ENCODE measurements at places on chromosomes 7 and 10.

GRCh38 chr7:21338728-21339164 is 89.1 kb upstream of the SP4 start:
- DNase-seq: peak; percentile 0

DNA sequence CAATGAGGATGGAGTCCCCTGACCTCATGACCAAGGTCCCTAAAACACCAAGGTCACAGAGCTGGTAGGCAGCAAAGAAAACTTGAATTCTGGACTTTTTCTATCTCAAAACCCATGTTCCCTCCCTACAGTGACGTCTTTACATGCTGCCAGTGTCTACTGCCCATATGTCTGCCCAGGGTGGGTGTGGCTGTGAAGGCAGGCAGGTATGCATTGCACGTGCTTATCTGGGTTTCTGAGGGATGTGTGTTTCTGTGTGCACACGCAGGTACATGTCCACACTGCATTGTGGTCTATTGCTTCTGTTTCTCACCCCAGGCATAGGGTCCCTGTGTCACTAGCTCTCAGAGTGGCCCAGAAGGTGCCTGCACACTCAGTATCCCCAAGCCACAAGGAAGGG is 13.5 kb downstream of the ATP6V1F start:
- no peak for DNase-seq

GRCh38 chr10:11178606-11179515 is 161.2 kb downstream of the CELF2 start:
- DNase-seq: peak; percentile 65

GRCh38 chr7:30019960-30020359 is 6.5 kb downstream of the FKBP14 start:
- DNase-seq: no peak

DNA sequence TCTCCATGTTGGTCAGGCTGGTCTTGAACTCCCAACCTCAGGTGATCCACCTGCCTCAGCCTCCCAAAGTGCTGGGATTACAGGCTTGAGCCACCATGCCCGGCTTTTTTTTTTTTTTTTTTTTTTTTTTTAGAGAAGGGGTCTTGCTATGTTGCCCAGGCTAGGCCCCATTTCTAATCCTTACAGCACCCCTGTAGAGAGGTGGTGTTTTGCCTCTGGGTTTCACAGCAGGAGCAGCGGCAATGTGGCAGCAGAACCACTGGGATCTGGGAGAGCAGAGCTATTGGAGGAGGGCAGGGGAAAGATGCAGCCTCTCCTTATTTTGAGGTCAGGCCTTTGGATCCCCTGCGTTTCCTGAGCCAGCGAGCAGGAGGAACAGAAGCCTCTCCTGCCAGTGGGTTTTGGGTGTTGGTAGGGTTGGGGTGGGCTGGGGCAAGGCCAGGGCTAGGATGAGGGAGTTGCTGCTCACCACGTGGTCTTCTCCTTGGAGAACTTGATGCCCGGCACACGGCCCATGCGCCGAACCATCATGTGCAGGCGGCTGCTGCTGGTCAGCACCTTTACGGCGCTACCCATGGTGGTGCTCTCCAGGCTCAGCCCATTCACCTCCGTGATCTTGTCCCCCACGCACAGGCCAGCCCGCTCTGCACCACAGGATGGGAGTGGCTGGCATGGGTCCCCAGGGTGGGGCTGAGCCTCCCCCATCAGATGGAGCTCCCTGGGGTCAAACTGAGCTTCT is 7.8 kb downstream of the PDZD7 start:
- no peak for DNase-seq

- no peak for DNase-seq
Measured at GRCh38 chr10:113982769-113983168, 60.9 kb upstream of the ADRB1 start.

DNA sequence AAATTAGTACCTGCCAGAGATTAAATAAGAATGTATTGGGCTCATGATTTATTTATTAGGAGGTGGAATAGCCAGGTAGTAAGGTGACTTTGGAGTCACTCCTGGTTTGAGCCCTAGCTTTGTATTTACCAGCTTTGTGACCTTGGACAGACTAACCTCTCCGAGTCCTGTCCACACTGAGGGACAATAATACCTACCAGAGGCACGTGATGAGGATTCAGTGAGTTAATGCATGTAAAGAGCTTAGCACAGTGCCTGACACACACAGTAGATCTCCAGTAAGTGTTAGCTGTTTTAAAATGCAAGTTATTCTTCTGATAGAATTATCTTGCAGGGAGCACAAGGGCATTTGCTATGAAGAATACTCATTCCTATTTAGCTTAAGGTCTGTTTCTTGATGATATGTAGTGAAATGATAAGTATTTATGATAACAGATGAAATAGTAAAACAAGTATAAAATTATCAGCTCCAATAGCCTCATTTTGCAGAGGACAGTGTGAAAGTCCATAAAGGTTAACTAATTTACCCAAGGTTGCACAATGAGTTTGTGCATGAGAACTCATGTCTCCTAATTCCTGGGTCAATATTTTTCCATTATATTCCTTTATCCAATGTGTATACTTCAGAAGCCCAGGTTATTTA is 36.4 kb downstream of the RABGEF1 start:
- DNase-seq: no peak

- no peak for DNase-seq
Measured at GRCh38 chr10:80188713-80189112, 16.6 kb downstream of the ANXA11 start.

- no peak for DNase-seq
Measured at GRCh38 chr10:30911303-30911863, 120.3 kb downstream of the ZNF438 start.

- no peak for DNase-seq
Measured at GRCh38 chr10:66538371-66538770, 387.5 kb upstream of the LRRTM3 start.

- no peak for DNase-seq
Measured at GRCh38 chr7:51255036-51255435, 61.6 kb downstream of the COBL start.

DNA sequence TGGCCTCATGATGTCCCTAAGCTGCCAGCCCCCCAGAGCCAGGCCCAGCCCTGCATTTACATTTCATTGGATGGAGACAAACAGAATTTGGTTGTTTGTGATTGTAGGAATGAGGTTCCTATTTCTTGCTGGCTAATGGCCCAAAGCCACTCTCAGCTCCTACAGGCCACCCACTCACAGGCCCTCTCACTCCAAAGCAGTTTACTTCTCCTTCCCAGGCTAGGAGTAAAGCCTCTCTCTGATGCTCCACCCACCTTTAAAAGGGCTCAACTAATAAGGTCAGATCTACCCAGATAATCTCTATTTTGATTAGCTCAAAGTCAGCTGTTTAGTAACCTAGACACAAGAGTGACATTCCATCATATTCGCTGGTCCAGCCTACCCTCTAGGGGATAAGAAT is 11.2 kb upstream of the CUZD1 start:
- DNase-seq: no peak

DNA sequence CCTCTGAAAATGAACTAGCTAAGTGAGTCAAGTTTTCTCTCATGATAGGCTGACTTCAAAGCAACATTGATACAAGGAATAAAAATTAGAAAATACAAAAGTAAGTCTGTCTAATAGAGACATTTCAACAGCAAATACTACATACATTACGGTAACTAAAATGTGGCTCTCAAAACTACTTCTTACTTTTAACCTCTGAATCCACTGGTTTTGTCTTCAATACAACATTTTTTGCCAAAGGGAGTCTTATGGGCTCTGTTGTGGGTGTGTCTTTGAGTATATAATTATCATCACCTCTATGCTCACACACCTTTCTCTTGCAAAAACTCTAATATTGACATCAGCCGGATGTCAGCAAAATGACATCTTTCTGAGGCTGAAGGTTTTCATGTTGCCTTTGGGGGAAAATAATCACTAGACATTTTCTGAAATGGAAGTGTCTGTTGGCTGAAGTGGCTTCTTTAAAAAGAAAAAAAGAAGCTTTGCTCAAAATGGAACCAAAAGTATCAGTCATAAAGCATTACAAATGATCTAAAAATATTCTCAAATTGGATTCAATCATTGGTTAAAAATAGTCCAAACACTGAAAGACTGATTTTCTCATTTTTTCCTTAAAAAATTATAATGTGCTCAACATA is 41.8 kb upstream of the FAM133B start:
- DNase-seq: no peak

DNA sequence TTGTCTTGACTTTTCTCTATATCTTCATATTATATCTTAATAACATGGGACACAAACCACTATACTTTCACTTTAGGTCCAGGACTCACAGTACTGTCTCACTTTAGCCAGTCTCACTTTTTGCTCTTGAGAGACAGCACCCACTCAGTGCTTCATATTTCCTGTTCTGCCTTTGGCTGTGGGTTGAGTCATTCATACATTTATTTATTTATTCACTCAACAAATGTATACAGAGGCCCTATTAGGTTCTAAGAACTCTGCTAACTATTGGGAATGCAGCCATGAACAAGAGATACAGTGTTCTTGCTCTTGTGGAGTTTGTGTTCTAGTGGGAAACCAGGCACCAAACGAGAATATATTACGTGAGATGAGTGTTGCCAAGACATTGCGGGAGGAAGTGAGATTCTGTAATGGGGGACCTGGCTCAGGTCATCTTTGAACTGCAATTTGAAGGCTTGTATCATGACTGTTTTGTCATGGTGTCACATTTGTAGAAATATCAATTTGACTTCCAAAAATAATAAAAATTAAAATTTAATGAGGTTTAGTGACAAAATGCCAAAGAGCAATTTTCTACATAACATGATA is 190.1 kb downstream of the SDHAF3 start:
- DNase-seq: no peak

- no peak for DNase-seq
Measured at GRCh38 chr10:71223347-71224058, 11.1 kb downstream of the UNC5B start.

- DNase-seq: no peak
Measured at GRCh38 chr10:79436066-79436849, 9.2 kb downstream of the ZCCHC24 start.

GRCh38 chr10:32956365-32957197 is 1.4 kb downstream of the ITGB1 start:
- DNase-seq: no peak

GRCh38 chr7:11768263-11768662 is 63.7 kb downstream of the THSD7A start:
- DNase-seq: no peak

GRCh38 chr10:22669163-22669711 is 45.1 kb downstream of the PIP4K2A start:
- no peak for DNase-seq

DNA sequence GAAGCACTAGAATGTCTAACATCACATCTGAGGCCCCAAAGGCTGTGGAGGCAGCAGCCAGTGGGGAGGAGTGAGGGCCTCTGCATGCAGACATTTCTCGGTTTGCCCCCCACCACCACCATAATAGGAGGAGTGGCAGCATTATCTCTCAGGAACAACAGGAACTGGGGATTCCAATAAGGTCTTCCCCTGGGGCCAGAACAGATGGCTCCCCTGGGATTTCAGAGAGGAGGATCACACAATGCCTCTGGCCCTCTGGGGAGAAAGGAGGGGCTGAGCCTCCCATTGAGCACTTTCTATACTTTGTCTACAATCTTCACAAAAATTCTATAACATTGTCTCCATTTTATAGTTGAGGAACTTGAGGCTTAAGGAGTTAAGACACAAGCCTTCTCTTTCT is 61.1 kb downstream of the GRID1 start:
- DNase-seq: no peak

DNA sequence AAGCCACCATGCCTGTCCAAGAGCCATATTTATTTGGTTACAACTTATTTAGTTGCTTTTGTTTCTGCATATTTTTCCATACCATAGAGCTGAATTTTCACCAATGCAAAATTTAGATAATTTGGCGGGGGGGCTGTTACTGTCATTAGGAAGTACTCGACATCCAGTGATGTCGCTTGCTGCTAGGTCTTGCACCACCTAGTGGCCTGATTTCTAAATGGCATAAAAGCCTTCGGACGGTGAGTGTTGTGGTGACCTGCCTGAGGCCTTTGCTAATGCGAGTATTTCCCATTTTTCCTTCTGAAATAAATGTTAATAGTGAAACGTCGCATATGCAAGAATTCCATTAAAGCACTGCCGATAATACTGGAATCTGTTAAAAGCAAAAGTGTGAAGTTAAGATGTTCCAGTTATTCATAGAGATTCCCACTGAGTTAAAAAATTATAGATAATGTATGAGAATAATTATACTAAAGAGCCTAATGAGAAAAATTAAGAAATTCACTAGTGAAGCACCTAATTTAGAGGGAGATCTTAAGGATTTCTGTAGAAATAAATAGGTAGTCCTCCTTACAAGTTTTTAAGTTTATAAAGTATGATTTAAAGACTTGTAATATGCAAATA is 86.1 kb upstream of the DNAJB6 start:
- peak; percentile 14 for DNase-seq

DNA sequence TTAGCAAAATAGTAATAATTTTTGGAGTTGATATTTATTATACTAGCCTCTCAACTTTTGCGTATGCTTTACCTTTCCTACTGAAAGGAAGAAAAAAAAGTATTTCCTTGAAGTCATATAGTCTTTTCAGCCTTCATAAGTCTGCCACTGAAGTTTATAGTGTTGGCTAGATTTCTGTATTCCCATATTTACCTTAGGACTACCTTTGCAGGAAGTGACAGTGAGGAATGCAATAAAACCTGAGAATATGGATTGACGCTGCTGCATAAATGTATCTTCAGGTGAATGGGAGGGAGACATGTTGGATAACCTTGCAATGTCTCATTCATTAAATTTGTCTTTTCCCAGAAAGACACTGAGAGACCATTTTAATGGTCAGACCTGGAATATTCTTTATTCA is 6.6 kb upstream of the LRRTM3 start:
- no peak for DNase-seq

DNA sequence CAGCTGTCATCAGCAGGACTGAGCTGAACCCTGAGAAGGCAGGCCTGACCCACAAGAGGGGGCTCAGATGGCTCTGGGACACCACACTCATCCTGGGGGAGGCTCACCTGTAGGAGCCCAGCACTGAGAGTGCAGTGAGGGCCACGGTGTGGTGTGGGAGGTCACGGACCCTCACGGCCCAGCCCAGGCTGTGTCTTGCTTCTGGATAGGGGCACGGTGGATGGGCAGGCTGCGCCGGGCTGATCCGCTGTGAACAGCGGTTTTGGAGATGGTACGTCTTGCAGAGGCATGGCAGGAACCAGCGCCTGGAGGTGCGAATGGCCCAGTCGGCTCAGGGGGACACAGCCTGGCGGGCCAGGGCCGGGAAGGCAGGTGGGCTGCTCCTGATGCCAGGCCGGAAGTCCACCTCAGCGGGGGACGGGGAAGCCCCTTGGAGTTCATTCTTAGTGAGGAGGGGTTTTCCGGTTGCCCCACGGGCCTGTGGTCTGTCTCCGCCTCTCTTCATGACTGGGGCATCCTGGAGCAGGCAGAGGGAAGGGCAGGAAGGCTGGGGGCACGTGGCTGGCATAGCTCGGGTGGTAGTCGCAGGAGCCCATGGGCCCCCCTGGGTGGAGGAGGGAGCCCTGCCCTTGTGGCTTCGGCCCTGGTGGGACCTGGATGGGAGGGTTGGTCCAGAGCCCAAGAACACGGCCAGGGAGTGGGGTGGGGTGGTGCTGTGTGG is 112.5 kb downstream of the UNCX start:
- no peak for DNase-seq

DNA sequence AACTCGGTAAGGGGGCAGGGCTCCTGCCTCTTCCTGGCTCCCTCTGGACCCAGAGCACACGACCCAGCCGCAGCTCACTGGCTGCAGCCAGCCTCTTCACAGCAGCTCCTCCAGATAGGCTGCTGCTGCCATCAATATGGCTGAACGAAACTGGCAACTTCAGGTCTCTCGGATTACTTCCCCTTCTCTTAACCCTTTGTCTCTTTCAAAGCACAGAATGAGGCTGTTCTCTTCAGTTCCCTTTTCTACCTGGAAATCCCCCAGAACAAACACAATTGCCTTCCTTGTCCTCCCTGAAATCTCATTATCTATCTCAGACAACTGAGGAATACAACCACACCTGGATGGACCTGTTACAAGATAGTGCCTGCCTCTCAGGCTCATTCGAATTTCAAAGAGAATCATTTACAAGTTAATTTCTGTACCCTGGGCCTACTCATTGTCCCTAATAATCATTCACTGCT is 193.4 kb upstream of the MBL2 start:
- DNase-seq: no peak

Measured in stimulated activated CD4-positive, alpha-beta T cell treated with anti-CD3 and anti-CD28 coated beads, Interleukin-15, amount 100 ng/mL, for 1 hour (primary cell).